ENCODE measurements at places on chromosomes 3 and 15.
A peak's percentile ranks its signal among the peaks of the same experiment; 100 is the strongest.

DNA sequence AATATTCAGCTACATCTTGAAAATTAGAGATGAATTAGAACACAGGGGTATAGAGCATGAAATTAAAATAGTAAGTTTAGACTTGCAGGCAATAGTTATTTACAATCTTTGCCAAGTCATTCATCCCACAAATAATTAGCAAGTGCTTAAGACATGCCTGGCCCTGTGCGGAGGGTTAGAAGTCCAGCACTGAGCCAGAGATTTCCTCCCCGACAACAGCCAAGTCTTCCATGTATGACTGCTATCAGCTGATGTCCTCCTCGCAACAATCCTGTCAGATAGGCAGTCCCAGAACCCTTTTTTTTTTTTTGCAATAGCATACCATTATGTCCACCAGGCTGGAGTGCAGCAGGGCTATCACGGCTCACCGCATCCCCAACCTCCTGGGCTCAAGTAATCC lies 14.6 kb downstream of the SIN3A start:
- DNase-seq, result no peak
- no peak overlapping the region for H3K27ac ChIP-seq
- no peaks in the 10 kb centered on the region for H3K36me3 ChIP-seq
- H3K4me1 ChIP-seq, result peaks cover 5% of the 10 kb centered on the region

DNA sequence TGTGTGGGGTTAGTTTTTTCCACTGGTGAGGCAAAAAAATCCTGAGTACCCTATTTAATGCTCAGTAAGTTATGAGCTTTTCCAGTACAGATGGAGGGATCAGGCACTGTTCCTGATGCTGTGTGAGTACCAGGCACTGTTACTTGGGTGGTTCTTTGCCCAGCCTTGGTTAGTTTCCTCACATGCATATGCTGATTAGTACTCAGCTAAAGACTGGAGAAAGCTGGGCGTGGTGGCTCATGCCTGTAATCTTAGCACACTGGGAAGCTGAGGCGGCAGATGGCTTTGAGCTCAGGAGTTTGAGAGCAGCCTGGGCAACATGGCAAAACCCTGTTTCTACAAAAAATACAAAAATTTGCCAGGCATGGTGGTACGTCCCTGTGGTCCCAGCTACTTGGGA lies 210.3 kb upstream of the SGO1 start:
- no peak overlapping the region for H3K27ac ChIP-seq
- DNase-seq, result no peak
- H3K4me1 ChIP-seq, result no peaks in the 10 kb centered on the region
- peaks cover 1% of the 10 kb centered on the region for H3K27me3 ChIP-seq

DNA sequence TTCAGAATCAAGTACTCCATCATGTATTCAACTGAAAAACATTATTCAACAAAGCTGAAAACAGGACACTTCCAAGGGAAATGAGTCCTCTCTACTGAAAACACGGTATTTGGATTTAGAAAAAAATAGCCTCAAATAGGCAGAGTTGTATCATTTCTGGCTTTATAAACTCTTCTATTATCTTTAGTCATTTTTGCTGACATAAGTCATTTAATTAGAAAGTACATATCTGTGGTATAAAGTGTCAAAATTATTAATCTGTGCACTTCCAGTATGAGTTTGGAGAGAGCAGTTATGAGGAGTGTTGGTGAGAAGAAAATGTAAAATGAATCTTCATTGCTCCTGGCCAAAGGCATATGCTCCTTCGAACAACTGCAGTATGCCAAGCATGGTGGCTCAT lies 59.3 kb downstream of the INO80 start:
- no peaks in the 10 kb centered on the region for H3K27me3 ChIP-seq
- H3K4me1 ChIP-seq, result no peaks in the 10 kb centered on the region
- H3K4me3 ChIP-seq, result no peak overlapping the region
- no peak overlapping the region for H3K27ac ChIP-seq

GRCh38 chr15:35306361-35306981 lies 221.4 kb upstream of the NANOGP8 start:
- H3K4me1 ChIP-seq, result peaks cover 41% of the 10 kb centered on the region
- no peaks in the 10 kb centered on the region for H3K36me3 ChIP-seq
- peaks cover 2% of the 10 kb centered on the region for H3K27me3 ChIP-seq
- DNase-seq, result no peak
- H3K27ac ChIP-seq, result peak overlapping the region; percentile 90
- no peak overlapping the region for H3K4me3 ChIP-seq

GRCh38 chr15:51492528-51492927 lies 130.0 kb downstream of the DMXL2 start:
- no peak for DNase-seq
- H3K4me1 ChIP-seq, result peaks cover 7% of the 10 kb centered on the region
- peaks cover 3% of the 10 kb centered on the region for H3K36me3 ChIP-seq
- no peak overlapping the region for H3K27ac ChIP-seq

GRCh38 chr3:197550489-197550888 lies 5.3 kb downstream of the BDH1 start:
- H3K27me3 ChIP-seq, result peaks cover 1% of the 10 kb centered on the region
- no peak overlapping the region for H3K4me3 ChIP-seq
- no peak for DNase-seq
- H3K27ac ChIP-seq, result no peak overlapping the region
- H3K4me1 ChIP-seq, result peaks cover 8% of the 10 kb centered on the region
- H3K36me3 ChIP-seq, result peaks cover 5% of the 10 kb centered on the region

DNA sequence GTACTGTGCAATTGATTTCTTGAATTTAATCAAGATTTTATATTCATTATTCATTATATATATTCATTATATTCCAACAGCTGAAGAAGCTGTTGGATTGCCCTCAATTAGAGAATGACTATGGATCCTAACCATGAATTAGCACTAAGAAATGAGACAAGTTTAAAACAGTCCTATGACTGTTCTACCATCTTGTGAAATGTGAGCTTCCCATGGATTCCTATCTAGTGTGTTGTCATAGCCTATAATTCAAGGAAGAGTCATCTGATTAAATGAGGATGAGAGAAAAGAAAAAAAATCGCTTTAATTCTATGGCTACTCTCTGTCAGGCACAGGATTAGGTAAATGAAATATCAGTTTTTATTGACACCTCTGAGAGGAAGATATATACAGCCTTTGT lies 696.6 kb upstream of the NAALADL2 start:
- H3K4me1 ChIP-seq, result no peaks in the 10 kb centered on the region
- no peaks in the 10 kb centered on the region for H3K27me3 ChIP-seq
- H3K36me3 ChIP-seq, result no peaks in the 10 kb centered on the region
- H3K27ac ChIP-seq, result no peak overlapping the region
- no peak overlapping the region for H3K4me3 ChIP-seq

- no peaks in the 10 kb centered on the region for H3K4me1 ChIP-seq
- no peak overlapping the region for H3K4me3 ChIP-seq
- no peaks in the 10 kb centered on the region for H3K36me3 ChIP-seq
Measured at GRCh38 chr3:81218023-81218422, 543.4 kb downstream of the GBE1 start.

- H3K36me3 ChIP-seq, result peaks cover 5% of the 10 kb centered on the region
- no peak overlapping the region for H3K4me3 ChIP-seq
- no peak overlapping the region for H3K27ac ChIP-seq
- DNase-seq, result no peak
- peaks cover 9% of the 10 kb centered on the region for H3K27me3 ChIP-seq
Measured at GRCh38 chr3:125057186-125057850, 1.5 kb upstream of the HEG1 start.

- DNase-seq, result no peak
- no peak overlapping the region for H3K27ac ChIP-seq
- peaks cover 3% of the 10 kb centered on the region for H3K36me3 ChIP-seq
Measured at GRCh38 chr3:17136136-17136721, 251.5 kb downstream of the PLCL2 start.

GRCh38 chr15:77037388-77038209 lies 33.3 kb downstream of the TSPAN3 start:
- H3K27ac ChIP-seq, result no peak overlapping the region
- H3K27me3 ChIP-seq, result peaks cover 19% of the 10 kb centered on the region
- H3K4me3 ChIP-seq, result no peak overlapping the region
- H3K36me3 ChIP-seq, result no peaks in the 10 kb centered on the region
- peaks cover 2% of the 10 kb centered on the region for H3K4me1 ChIP-seq

DNA sequence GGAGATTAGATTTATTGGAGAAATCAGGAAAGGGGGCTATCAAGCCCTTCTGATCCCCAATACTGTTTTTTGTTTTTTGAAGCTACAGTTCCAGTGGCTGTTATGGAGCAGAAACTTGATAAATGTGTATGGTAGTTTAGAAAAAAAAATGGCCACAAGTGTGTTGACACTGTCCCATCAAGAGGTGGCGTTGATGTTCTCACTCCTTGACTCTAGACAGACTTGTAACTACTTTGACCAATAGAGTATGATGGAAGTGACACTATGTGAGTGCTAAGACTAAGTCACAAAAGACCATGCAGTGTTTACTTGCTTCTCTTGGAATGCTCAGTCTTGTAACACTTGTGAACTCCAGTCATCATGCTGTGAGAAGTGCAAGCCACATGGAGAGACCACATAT lies 356.7 kb downstream of the PDCD6IP start:
- no peak overlapping the region for H3K4me3 ChIP-seq
- H3K36me3 ChIP-seq, result no peaks in the 10 kb centered on the region
- H3K27me3 ChIP-seq, result no peaks in the 10 kb centered on the region
- no peak for DNase-seq

GRCh38 chr3:142960322-142960850 lies 3.1 kb downstream of the PAQR9 start:
- H3K36me3 ChIP-seq, result peaks cover 6% of the 10 kb centered on the region
- no peak for DNase-seq
- no peak overlapping the region for H3K4me3 ChIP-seq
- H3K27ac ChIP-seq, result no peak overlapping the region
- peaks cover 24% of the 10 kb centered on the region for H3K27me3 ChIP-seq
- peaks cover 13% of the 10 kb centered on the region for H3K4me1 ChIP-seq

DNA sequence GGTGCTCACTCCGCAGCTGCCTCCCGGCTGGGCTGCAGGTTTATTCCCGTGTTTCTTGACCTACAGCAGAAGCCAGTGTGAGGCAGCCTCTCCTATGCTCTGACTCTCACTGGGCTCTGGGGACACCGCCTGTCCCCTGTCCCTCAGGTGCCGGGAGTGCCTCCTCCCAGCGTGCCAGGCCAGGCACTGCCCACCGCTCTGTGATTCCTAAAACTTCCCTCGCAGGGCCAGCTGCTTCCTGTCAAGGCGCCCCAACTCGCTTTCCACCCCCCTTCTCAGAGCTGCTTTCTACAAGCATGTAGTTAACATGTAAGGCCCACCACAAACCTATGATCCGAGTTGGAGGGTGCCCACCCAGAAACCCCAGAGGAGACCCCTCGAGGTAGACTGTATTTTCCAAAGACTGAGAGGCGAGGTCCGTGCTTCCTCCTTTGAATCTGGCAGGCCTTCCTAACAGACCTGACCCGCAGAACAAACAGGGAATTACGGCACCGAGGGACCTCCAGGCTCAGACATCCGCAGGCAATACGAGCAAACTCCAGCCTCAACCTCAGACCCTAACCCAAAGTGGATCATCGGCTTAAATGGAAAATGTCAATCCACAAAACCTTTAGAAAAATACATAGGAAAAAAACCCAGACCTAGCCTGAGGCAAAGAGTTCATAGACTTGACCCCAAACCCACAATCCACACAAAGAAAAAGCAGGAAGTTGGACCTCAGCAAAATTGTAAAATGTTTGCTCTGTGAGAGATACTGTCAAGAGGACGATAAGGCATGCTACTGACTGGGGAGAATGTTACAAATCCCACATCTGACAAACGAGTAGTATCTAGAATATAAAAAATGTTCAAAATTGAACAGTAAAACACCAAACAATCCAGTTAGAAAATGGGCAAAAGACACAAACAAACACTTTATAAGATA lies 121.3 kb upstream of the IQSEC1 start:
- H3K4me3 ChIP-seq, result no peak overlapping the region
- peaks cover 66% of the 10 kb centered on the region for H3K4me1 ChIP-seq
- peaks cover 10% of the 10 kb centered on the region for H3K36me3 ChIP-seq
- peaks cover 14% of the 10 kb centered on the region for H3K27me3 ChIP-seq
- DNase-seq, result no peak
- H3K27ac ChIP-seq, result no peak overlapping the region

DNA sequence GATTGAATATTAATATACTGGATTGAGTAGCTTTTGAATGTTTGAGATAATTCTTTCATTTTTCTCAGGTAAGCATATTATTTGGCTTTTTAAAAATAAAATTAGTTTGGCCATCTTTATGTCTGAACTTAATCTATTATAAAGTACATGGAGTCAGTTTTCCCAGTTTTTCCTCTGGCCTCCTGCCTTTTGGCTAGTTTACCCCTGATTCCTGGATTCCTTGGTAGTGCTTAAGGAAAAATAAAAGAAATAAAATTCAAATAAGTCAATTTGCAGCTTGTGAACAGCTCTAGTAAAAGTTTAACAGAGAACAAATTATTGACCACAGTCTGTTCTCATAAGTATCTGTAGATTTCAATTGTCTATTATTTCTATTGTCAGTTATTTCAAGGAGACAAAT lies 89.4 kb downstream of the COL6A6 start:
- H3K27me3 ChIP-seq, result peaks cover 1% of the 10 kb centered on the region
- no peaks in the 10 kb centered on the region for H3K36me3 ChIP-seq
- DNase-seq, result no peak
- H3K4me1 ChIP-seq, result no peaks in the 10 kb centered on the region
- H3K27ac ChIP-seq, result no peak overlapping the region

DNA sequence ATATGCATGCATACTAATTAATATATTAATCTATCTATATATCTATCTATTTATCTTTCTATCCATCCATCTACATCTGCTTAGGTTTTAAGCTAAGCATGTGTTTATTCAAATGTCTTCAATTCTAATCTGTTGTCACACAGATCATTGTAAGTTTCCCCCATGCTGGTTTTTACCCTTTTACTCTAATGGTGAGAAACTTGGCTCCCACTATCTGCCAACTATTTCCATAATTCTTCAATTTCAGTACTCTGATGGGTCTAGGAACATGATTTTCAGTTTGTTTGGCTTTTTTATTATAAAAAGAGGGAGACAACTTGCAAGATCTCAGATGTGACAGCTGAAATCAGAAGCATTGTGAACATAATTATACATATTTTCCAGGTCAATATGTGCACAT lies 773.8 kb downstream of the PLOD2 start:
- no peaks in the 10 kb centered on the region for H3K27me3 ChIP-seq
- H3K36me3 ChIP-seq, result no peaks in the 10 kb centered on the region
- no peaks in the 10 kb centered on the region for H3K4me1 ChIP-seq
- no peak overlapping the region for H3K27ac ChIP-seq

GRCh38 chr3:168336276-168336675 lies 240.6 kb upstream of the GOLIM4 start:
- DNase-seq, result no peak
- H3K4me3 ChIP-seq, result no peak overlapping the region
- peaks cover 6% of the 10 kb centered on the region for H3K4me1 ChIP-seq
- no peaks in the 10 kb centered on the region for H3K36me3 ChIP-seq

- DNase-seq, result no peak
- H3K4me1 ChIP-seq, result no peaks in the 10 kb centered on the region
- no peak overlapping the region for H3K4me3 ChIP-seq
- no peaks in the 10 kb centered on the region for H3K27me3 ChIP-seq
Measured at GRCh38 chr3:110902453-110903085, 169.0 kb upstream of the NECTIN3 start.
